ENCODE measurements at places on chromosomes 5 and 9. TPM values are rescaled to one million over a fixed set of nuclear protein-coding genes. Genes with fewer than 3 reads are reported as not detected.
A peak's percentile ranks its signal among the peaks of the same experiment; 100 is the strongest.

DNA sequence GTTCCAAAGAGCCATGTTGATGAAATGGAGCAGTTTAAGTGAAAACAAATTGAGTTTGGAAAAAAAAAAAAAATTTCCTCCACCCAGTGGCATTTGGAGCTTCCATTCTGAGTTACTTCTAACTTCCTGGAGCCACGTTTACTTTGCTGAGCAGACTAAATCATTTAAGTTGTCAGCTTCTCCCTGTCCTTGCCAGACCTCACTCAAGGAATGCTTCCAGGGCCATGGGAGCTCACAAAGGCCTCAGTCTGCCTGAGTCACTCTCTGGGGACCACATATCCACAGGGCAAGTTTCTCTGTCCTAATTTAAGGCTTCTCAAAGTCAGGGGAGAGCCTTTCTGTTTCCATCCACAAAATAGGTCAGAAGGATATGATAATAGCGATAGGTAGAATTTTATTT lies 210.3 kb upstream of the TNC start:
- no peak for DNase-seq

DNA sequence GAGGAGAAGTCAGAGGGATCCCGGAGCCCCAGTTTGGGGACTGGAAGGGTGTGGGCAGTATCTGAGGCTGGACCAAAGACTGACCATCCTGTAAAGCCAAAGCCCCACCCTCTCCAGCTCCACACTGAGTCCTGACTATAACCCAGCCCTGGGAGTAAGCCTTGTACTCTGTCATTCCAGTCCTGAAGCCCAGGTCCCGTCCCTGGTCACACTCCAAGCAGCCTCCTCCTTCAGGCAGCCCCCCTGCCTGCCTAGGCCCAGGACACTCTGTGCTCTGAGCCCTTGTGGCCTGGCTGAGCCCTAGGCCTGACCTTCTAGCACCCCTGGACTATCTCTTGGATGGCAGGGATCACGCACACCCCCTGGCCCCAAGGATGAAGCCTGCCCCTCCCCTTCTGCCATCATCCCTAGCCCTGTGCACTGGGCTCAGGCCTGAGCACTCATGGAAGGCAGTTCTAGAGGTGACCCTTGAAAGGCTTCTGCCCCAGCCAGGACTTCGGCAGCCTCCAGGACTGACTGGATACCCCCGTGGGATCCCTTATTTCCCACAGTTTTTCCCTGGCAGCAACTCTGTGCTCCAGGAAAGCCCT lies 28.0 kb upstream of the ENHO start:
- no peak for DNase-seq

- DNase-seq = peak; percentile 34
Observed at GRCh38 chr9:83304686-83305085, 233.5 kb downstream of the FRMD3 start.

GRCh38 chr5:173834071-173834771 lies 53.9 kb upstream of the CPEB4 start:
- no peak for DNase-seq

- no peak for DNase-seq
Observed at GRCh38 chr5:78553580-78554353, 94.8 kb downstream of the LHFPL2 start.

DNA sequence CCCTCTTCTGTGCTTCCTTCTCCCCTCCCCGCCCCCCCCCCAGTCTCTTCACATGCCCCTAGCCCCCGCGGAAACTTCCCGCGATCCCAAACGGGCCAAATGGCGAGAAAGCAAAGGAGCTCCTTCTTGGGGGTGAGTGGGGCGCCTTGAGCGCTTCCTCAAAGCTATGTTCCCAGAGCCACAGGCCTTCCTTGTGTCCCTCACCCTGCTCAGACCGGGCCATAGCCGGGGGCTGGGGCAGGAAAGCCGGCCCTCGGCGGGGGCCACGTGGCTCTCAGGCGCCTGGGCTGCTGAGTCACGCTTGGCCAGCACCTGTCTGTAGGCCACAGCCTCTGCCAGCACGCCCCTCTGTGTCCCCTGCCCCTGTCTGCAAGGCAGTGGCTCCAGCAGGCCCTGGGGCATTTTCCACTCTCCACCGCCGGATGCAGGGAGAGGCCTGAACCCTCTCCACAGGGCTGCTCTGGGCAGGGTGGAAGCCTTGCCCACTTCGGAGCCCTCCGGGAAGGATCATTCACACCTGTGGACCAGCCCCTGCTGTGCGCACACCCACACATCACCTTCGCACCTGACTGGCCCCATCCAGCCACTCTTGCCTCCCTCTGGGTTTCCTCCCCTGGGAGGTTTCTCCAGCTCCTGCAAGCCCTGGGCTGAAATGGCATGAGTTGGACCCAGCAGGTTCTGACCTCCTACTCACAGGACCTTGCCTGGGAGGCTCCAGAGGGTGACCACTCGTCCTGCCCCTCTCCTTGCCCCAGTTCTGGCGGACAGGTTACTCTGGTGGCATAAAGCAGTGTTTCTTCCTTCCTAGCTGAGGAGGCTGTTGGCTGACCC lies 1.2 kb upstream of the SQSTM1 start:
- peak; percentile 77 for DNase-seq

GRCh38 chr5:177128551-177128981 lies 5.0 kb upstream of the NSD1 start:
- DNase-seq = no peak

DNA sequence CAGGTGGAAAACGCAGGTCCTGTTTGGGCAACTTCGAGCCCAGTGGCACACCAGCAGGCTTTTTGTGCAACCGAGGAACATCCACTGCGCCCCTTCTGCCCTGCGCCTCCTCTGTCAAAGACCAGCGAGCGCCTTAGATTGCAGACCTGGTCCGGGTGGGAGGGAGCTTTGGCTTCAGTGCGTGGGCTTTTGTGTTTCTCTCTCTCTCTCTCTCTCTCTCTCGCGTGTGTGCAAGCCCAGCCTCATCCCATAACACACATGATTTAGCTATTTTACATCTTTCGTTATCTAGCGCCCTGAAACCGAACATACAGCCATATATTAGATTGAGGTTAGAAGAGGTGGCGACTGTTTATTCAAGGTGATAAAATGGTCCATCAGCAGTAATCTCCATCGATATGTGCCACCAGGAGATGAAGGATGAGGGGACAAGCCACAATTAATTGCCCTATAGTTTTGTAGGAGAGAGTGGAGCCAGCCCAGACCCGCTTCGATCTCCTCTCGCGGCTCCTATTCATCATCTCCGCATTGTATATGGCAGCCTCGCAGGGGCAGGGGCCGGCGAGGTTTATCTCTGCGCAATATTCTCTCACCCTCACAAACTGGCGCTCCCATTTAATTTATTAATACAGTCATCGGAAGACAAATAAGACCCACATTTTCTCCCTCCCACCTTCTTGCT lies 5.3 kb downstream of the PRDM6 start:
- DNase-seq = no peak

DNA sequence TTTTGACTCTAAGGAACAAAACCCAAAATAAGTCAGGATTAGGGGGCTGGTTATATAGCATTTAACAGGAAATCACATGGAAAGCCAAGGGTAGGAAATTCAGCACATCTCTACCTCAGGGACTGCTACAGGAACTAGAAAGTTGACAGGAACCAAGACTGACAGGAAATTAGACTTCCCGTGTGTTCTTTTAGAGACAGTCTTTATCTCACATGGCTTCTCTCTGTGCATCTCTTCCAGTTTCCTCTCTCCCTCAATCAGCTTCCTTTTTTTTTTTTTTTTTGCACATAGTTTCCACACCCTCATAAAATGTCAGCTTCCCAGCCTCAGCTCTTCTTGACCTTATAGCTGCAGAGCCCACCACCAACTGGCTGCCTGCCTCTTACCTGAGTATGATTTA lies 4.8 kb downstream of the RECK start:
- no peak for DNase-seq

DNA sequence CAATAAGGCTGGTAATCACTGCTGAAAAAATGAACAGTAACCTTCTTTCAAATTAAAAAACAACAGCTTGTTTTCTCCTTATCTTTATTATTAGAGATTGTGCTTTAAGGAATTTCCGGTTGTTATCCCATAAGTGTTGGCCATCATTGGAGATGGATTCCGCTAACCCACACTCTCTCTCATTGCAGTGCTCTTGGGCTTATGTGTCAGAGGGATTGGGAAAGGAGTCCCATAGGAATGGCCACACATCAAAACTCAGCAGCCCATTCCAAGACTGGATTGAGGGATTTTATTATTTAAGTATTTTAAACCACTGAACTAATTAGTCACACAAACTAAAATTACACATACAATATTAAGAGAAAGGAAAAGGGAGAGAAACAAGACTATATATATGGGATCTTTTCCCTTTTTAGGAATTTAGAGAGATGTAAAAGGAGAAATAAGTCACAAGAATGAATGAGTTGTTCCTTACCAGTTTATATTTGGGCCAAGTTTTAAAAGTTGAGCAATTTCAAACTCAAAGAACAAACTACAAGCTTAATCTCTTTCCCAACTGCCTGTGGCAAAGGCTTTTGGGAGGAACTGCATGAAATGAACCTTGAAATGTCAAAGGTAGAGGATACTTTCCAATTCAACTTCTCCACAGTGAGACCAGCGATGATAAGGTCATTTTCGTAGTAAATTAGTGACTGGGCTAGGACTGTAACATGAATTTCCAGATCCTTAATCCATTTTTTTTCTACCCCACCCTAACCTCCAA lies 2.4 kb downstream of the SPINK6 start:
- no peak for DNase-seq

DNA sequence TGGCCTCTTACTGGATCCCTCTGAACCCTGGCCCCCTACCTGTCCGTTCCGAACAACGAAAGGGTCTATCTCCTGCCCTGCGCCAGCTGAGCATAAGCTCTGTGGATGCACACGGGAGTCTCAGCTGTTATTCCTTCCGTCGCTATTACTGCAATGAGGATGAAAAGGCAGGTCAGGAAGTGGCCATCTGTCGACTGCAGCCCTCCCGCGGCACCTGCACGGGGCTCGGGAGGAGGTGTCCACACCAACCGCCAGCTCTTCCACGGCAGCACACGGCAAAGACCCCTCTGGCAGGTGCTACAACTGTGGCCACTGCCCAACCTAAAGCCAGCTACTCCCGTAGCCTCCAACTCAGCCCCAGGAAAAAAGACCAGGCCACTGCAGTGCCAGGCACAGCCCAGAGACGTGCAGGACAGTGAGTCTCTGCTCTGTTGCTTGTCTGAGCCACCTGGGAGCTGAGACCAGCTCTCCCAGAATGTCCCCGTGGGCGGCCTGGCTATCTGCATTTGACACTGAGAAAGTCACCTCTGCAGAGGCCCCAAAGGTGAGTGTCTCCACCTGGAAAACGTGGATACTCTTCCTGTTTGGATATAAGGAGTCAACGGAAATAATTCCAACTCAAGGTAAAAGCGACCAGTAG lies 19.1 kb downstream of the CAMSAP1 start:
- no peak for DNase-seq

DNA sequence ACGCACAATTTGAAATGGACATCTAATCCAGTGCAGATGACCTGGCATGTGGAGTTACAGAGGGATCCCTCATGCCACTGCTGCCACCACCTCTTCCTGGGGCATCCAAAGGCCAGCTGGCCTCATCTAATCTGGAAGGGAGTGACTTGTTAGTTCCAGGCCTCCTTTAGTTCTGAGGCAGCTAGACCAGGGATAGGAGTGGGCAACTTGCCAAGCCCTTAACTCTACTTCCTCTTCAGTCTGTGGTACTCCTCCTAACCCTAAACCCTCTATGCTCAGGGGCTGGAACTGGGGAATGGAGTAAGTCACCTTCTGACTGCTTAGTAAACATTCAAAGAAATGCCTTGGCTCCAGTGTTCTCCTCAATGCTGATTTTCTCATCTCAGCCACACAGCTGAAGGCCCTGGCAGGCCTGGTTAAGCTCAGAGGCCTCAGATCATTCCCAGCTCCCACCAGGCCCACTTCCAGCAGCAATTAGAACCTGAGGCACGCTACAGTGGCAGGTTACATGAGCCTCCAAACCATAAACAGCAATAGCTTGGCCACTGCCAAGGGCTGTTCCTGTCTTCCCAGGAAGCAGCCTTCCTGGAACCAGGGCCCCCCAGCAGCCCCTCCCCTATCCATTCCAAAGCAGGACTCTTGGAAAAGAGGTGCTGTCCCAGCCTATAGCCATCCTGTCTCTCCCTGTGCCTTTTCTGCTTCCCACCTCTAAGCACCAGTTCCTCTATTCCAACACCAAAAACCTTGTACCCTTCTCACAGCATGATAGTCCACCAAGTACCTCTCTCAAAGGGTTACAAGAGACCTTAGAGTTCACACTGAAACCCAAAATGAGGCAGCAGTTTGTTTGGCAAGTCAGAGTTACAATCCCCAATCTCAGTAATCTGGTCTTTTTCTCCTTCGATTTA lies 2.0 kb downstream of the EIF4EBP3 start:
- no peak for DNase-seq

DNA sequence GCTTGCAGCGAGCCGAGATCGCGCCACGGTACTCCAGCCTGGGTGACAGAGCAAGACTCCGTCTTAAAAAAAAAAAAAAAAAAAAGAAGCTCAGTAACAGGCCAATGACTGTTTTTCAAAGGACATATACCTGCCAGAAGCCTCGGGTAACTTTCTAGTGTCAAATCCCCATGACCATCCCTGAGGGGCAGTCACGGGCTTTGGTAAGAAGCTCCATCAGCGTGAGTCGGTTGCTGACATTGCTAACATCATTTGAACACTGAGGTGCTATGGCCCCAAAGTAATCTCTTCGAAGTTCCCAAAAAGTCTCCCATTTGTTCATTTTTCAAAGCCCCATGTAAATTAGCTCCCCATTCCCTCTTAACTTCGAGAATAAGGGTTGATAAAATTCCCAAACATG lies 11.6 kb downstream of the NAIP start:
- no peak for DNase-seq

LRRC19 gene
- not detected for total RNA-seq

MATR3 gene
- 279 TPM for total RNA-seq

ATP6V0E1 gene
- 173 TPM for total RNA-seq

PRR16 gene
- total RNA-seq = 1.2 TPM

HEMGN gene
- total RNA-seq = not detected

GADD45G gene
- total RNA-seq = 15.8 TPM
